GM13976 (cell line): ENCODE measurements at places on chromosomes 3 and 15.
A peak's percentile ranks its signal among the peaks of the same experiment; 100 is the strongest.

DNA sequence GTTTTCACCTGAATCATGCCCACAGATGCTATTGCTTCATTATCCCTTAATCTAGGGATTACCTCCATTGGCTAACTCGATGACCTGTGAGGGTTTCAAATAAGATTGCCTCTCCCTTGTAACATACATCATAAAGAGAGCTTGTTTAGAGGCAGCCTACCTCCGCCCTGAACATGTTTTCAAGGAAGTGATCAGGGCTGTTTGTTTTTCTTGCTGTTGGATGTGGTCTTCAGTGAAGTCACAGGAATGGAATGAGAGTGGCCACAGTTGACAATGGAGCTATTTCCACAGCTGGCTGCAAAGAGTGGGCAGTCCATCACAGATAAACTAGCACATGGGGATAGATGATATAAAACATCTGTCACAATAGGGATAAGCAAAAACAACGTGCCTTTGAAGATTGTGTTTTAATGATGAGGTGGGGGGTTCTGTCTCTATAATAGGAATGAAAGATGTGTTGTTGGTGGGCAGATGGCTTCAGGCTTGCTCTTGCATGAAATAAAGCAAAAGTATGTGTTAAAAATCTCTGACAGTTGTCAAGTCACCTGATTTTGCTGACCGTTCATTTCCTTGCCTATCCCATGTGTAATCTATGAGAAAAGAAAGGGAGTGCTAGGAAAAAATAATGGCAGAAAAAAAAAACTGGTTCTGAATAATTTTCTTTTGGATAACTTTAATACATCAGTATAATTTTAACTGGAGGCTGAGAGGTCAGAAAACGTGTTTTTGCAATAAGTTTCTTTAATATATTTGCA, 642.3 kb downstream of the RBMS3 start:
- DNase-seq = no peak

GRCh38 chr3:97975466-97975865, 3.2 kb upstream of the RIOX2 start:
- no peak for DNase-seq

DNA sequence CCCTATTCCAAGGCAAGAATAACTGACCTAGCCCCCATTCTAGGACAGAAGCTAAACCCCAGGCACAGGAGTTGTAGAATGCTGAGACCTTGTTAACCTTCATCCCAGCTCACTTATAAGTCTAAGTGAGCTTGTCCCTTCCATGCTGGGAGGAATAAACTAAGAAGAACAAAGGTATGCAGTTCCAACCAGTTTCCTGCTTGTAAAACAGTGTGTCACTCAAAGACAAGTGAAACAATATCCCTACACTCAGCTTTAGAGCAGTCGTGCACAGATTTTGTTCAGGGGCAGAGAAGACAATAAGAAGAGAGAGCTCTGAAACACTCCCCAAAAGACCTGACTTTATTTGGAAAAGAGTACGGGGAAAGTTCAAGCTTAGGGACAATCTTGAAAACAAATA, 292.1 kb downstream of the CGGBP1 start:
- no peak for DNase-seq

DNA sequence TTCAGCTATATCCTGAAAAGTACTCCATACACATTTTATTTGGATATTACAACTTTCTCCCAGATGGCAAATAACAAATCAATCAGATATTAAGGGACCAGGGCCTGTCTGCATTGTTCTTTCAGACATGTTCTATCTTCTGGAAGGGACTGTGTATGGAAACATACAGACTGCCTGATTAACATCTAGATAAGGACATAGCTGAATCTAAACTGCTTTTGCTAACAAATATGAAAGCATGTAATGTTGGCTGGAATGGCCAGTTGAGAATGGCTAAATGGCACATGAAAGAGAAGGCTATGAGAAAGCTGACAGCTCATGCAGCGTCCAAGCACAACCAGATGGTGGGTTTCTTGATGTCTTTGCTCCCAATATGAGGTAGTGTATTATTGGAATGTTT, 149.4 kb downstream of the CFAP20DC start:
- DNase-seq = no peak

- DNase-seq = no peak
Observed at GRCh38 chr15:82768414-82769054, 37.3 kb downstream of the FSD2 start.

DNA sequence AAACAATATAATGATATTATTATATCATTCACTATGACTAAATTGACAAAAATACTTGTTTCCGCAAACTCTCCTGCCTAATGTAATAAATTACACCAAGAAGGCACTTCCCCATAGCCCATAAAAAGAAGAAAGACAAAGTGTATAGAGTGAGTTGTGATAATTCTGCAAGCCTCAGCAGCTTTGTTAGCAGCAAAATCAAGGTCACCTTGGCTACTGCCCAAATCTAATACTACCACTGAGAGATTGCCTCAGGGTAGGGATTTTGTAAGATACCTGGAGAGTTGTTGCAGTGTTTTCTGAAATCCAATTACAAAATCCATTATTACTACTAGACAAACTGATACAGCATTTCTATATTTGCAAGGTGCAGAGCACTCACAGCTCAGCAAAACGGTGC, 503.5 kb downstream of the FGF12 start:
- DNase-seq = no peak

- peak; percentile 63 for DNase-seq
Observed at GRCh38 chr15:82986442-82986780, 401 bp downstream of the RAMAC start.

DNA sequence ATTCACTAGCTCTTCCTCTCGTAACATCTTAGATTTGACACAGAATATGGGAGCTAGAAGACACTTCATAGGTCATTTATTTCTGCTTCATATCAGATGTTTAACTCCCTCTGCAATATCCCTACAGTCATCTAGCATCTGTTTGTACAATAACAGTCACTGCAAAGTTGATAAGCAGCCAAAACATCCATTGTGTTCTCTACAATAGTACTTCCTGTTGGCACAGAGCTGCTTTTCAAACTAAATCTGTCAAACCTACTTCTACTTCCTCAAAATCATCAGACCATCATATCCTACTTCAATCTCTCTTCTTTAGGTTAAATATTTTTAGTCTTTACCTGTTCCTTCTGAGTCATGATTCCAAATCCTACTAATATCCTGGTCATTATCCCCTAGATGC, 233.2 kb downstream of the FGF12 start:
- DNase-seq = no peak

GRCh38 chr15:33243869-33244268, 49.4 kb upstream of the FMN1 start:
- no peak for DNase-seq

DNA sequence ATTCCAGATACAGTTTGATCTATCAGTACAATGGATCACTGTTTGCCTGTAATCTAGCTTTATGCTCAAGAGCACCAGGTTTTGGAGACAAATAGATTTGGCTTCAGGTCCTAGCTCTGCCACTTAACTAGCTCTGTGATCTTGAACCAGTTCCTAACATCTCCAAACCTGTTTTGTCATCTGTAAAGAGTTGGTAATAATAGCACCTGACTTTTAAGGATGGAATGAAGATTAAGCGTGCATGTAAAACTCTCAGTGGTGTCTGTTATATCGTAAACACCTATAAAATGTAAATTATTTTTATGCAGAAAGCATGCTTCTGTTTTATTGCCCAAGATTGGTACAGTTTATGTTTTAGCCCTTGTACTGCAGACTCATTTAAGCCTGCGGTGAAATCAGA, 36.5 kb downstream of the ZFAND6 start:
- DNase-seq = no peak

GRCh38 chr15:59039225-59039624, 51.8 kb downstream of the RNF111 start:
- DNase-seq = peak; percentile 33

GRCh38 chr3:148964809-148965208, 26.5 kb upstream of the GYG1 start:
- DNase-seq = no peak

GRCh38 chr15:83472797-83473196, 25.7 kb downstream of the SH3GL3 start:
- no peak for DNase-seq

DNA sequence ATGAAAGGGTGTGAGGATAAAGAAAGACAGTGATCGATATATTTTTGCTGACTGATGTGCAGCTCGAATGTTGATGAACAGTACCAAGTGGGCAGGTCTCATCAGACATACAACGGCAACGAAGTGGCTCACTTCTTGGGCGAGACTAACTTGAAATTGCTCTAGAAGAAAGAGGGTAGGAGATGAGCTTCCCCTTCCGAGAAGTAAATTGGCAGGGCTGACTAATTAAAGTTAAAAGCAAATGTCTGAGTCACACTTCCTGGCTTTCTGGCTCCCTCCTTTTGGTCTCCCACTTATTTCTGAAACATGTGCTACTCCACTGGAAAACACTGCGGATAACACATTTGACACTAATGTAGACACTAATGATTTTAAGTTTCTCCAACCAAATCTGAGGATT, 228.3 kb downstream of the ABHD5 start:
- no peak for DNase-seq

- DNase-seq = no peak
Observed at GRCh38 chr3:180546863-180547262, 55.1 kb upstream of the TTC14 start.

- no peak for DNase-seq
Observed at GRCh38 chr3:143167969-143168854, 48.6 kb downstream of the CHST2 start.
